ENCODE measurements at places on chromosomes 12 and 14.

DNA sequence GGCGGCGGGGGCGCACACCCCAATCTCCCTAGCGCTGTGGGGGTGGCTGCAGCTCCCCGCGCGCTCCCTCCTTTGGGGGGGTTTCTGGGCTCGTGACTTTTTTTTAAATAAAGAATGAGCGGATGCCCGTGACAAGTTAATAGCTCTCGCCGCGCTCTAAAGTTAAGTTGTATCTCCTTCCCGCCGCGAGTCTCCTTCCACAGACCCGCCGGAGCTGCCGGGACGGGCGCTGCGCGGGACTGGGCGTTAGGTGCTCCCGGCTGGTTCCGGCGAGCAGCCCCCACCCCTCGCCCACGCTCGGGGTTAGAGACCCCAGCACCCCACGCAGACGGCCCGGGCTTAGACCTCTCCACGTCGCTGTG lies 82.6 kb upstream of the HMGA2 start:
- peak; percentile 52 for DNase-seq

GRCh38 chr14:24259282-24260025 lies 3.5 kb downstream of the TGM1 start:
- DNase-seq: no peak

DNA sequence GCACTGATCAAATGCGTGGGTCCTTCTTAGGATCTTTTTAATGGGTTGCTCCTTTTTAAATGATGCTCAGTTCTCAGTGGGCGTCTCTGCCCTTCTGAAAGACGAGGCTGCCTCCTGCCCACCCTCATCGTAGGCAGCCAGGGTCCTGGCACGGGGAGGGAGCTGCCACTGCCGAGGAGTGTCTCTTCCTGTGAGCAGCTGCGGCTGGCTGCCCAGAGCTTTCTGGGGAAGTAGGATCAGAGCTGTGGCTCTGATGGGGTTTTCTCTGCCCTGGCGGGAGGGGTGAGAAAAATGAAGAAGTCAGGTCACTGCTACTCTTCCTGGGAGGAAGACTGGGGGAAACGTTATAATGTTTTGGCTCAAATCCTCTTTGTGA lies 31.1 kb upstream of the BEGAIN start:
- DNase-seq: no peak

DNA sequence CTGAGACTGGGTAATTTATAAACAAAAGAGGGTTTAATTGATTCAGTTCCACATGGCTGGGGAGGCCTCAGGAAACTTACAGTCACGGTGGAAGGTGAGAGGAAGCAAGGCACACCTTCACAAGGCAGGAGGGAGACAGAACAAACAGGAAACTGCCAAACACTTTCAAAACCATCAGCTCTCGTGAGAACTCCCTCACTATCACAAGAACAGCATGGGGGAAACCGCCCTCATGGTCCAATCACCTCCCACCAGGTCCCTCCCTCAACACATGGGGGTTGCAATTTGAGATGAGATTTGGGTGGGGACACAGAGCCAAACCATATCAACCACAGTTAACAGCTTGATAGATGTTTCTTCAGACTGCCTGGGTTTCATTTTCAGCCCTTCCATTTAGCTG lies 6.2 kb upstream of the GNPNAT1 start:
- DNase-seq: no peak

GRCh38 chr14:41817626-41818025 lies 210.9 kb downstream of the LRFN5 start:
- no peak for DNase-seq

DNA sequence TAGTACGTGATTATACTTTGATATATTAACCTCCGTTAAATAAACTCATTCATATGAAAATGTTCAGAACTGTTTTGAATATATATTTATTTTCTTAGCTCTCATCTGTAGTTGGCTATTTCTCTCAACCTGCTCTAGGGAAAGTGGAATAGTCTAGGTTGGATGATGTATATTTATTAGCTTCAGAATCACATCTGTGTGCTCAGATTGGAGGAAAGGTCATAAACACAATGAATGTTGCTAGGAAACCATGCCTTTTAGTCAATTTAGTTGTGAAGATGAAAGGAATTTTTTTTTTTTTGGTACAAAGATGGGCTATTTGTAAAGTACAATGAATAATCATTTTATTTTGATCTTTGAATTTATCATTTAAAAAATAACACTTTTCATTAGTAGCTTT lies 439.1 kb downstream of the FOXG1 start:
- no peak for DNase-seq

GRCh38 chr12:75526655-75527511 lies 15.5 kb upstream of the KRR1 start:
- no peak for DNase-seq

GRCh38 chr14:55427439-55427838 lies 13.0 kb downstream of the TBPL2 start:
- no peak for DNase-seq

GRCh38 chr12:55694651-55695050 lies 13.1 kb downstream of the ITGA7 start:
- no peak for DNase-seq

Measured in SW 1271 (cell line).